ENCODE measurements at places on chromosomes 3 and 15.

DNA sequence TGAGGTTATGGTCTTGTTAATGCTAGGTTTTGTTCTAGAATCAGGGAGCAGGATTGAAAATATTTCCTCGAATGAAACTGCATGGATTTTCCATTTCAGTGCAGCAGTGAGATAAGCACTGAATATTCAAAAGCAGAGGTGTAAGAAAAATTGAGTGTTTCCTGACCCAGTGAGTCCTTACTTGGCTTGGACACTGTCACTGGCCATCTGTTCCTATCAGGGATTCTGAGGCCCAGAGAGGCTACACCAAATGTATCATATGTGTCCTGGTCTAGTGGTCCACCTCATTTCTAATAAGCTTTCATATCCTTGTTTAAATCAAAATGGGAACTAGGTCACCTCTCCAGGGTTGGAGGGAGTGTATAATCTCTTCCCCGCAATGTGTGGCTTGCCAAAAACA lies 61.1 kb upstream of the RAD18 start:
- DNase-seq, result no peak

- DNase-seq, result no peak
Measured at GRCh38 chr3:197317250-197317963, 19.0 kb upstream of the DLG1 start.

DNA sequence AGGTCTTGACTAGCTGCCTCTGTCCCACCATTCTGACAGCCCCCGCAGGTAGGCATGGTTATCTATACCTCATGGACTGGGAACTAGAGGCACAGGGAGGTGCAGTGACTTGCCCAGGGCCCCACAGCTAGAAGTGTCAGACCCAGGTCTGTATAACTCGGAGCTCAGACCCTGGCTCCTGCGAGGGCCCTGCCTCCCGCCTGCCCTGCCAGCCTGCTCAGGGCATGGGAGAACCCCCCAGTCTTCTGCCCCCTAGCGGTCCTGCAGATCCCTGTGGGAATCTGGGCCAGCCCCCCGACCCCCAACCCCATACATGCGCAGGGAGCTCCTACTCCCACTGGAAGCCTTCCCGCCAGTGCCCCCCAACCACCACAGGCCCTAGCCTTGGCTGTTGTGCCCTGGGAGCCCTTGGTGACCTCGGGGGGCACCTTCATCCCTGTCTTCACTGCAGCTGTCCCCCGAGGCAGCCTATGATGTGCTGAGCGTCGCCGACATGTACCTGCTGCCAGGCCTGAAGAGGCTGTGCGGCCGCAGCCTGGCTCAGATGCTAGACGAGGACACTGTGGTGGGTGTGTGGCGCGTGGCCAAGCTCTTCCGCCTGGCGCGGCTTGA lies 6.9 kb downstream of the ABTB1 start:
- DNase-seq, result no peak

DNA sequence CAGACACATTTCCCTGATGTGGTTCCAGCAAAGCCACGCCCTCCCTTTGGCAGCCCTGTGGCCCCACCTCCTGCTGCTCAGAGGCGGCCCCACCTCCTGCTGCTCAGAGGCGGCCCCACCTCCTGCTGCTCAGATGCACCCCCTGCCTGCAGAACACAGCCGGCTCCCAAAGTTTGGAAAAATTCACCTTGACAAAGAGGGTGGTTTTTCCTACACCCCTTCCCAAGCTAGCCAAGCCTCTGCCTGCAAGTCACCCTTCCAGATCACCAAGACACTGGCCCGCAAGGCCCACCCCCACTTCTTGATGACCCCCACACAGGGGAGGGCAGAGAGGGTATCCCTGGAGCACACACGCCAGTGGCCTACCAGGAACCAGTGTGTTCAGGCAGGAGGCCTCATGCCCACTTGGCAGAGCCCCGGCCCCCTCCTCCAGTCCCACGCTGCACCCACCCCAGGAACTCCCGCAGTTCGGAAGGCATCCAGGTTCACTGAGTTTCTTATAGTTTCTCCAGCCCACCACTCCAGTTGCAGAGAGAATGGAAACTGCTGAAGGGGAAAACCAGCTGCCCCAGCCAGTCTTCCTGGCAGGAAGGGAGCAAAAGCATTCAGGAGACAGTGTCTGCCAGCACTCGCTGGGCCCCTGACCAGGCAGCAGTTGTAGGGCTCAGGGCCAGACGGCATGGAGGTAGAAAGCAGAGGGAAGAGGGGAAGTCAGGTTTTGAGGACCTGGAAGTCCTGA lies 2.3 kb upstream of the HAPLN3 start:
- DNase-seq, result peak; percentile 12

GRCh38 chr3:53581671-53582070 lies 87.3 kb downstream of the CACNA1D start:
- DNase-seq, result no peak

GRCh38 chr15:78453447-78453846 lies 15.4 kb downstream of the IREB2 start:
- DNase-seq, result peak; percentile 75

DNA sequence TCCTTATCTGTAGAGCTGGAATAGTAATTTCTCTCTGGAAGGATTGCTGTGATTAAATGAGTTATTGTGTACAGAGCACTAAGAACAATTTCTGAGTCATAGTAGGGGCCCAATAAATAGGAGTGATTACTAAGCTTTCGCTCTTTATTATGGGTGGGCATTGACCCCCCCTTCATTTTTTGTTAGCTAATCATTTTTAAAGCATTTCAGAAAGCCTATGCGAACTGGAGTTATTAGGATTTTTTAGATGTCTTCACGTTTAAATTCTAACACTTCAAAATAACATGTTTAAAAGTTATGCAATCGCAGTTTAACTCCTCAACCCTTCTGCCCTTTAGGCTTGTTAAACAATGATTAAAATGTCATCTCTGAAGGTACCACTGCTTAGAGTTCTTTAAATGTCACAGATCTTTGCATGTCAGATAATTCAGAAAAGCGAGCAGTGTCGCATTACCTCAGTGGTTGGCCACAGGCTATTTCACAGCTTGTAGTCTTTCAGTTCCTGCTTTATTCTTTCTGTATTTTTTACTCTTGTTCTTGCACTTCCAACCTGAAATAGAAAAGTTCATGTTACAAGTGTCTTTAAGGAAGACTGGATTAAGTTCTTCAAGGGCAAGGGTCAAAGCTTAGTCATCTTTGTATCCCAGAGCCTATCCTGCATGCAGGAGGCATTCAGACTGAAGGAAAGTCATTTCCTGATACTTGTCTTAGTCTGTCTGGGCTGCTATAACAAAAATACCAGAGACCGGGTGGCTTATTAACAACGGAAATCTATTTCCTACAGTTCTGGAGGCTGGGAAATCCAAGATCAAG lies 102.9 kb downstream of the FNDC3B start:
- DNase-seq, result no peak

GRCh38 chr3:100087198-100087597 lies 27.1 kb downstream of the FILIP1L start:
- no peak for DNase-seq

DNA sequence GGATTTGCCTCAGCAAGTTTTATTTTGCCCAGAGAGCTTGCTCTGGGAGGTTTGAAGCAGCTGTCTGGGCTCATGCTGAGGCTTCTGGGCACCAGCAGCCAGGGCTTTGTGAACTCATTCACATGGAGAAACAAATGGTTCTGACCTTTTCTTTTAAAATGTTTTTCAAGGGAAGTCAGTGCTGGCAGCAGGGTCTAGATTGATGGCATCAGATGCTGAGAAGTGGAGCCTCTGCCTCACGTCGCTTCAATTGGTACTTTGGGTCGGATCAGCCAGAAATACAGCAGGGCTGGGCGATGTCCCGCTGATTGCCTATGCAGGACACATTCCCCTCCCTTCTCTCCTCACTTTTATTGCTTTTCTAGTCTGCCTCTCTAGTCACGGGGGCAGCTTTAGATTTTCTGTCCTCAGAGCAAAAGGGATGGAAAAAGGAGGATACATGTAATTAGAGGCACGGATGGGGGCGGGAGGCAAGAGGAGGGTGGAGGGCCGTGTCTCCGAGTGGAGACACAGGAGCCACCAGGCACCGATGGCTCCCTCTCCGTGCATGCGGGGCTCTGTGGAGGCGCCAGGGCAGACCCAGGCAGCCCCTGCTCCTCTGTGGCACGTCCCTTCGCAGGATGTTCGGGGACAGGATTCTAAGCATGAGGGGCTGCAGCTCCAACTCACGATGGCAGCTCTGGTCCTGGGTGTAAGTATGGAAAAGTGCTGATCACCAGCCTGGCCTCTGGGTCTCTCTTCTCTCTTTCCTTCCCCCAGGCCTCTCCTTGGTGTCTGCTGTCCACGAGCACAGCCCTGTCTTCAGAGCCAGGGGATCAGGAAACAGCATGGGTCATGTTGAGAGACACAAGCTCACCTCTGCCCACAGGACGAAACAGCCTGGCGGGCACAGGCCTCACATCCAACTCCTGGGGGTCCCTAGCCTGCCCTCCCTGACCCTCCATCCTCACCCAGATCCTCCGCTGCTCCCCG lies 116.1 kb downstream of the FAM43A start:
- DNase-seq, result no peak
